ENCODE measurements at places on chromosomes 7 and 10.

DNA sequence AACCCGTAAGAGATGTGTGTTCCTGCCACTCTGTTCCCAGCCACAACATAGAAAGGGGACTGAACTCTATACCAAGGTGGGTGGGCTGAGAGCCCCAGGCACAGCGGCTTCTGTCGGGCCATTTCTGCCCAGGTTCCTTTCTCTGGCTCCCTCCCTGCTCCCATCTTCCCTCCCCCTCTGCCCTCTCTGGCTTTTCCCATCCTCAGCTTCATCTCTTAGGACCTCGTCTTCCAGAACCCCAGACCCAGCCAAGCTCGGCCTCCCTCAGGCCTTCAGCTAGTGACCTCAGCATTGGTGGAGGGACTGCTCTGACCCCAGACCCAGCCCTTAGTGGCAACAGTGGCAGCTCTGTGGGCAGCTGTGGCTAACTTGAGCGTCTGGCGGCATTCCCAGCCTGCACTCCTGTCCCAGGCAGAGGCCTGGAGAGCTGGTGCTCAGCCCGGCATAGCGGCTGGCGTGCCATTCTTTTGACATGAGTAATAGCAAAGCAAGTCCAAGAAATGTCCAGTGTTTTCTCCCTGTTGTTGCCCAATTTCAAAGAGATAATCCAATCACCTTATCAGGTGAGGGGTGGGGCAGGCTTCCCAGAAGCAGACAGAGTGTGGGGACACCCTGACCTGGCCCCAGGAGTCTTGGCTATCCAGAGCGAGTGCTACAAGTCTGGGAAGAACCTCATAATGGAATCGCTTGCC lies 15.9 kb downstream of the PTPRE start:
- no peak for DNase-seq

DNA sequence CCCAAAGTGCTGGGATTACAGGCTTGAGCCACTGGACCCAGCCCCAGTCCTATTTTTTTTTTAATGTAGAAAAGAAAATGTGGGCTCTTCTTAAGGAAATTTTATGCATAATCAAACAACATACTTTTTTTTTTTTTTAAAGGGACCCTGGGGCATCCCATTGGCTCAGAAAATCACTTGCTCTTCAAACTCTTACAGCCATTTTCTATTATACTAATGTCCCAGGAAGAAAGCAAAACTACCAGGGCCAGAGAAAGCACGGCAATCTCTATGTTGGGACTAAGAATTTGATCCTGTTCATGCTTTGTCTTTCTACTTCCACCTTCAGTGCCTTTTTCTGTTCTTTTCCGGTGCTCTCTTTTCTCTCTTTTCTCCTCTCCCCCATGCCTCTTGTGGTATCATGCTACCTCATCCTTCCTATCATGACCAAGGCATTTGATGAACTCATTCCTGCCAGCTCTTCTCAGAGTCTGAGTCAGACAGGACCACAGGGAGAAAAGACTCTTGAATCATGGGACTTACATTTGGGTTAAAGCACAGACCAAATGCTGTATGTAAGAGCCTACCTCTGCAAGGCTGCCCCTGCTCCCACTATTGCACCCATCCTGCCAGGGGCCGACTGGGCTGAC lies 76.4 kb upstream of the CCNY start:
- peak; percentile 48 for DNase-seq

DNA sequence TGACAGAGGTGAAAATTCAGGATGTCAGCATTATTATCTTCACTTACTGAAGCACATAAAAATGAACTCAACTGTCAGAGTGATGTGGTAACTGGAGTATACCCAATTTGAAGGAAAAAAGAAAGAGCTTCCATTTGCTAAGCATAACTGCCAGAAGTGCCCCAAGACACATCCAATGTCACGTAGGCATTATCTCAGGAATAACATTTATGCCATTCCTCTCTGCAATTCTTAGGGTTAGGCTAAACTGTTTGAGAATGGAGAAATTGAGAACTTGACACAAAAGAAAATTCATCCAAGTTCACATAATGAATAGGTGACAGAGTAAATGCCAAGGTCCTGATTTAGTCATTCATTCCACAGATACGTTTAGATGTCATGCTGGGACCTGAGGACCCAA lies 148.6 kb downstream of the GRM3 start:
- DNase-seq, result no peak

DNA sequence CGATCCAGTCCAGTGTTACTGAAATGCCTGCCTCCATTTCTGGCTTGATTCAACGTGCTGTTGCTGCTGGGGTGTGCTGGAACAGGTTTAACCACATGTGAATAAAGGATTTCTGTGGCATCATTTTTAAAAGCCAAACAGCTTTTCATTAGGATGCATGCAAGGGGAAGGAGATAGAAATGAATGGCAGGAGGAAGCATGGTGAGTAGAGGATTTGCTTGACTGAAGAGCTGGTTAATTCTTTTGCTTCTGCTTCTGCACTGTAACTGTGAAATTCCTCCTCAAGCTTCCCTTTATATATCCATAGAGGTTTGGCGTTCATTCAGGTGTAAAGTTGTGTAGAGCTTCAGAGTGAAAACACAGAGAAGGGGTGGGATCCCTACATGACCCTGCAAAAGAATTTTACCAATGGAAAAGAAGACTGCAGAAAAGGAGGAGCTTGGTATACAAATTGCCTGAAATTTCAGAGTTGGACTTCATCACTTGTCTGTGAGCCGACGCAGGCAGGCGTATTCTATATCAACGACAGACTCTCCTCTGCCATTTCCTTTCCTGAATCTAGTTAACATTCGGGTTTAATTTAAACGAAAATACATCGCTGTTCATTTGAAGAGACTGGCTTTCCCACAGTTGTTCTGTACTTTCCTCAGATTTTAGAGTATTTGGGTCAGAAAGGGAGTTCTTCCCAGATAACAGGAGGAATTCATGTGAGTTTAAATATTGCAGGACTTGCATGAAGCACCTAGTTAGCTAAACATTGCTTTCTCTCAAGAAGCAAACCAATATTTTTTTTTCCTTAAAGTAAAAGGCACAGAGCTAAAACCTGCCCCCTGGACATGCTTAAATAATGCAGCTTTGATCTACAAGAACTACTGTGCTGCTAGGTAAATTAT lies at the start of gene SOSTDC1:
TSS of gene SOSTDC1 (minus strand) at position 270 of the 893 bp plus-strand sequence. CDS start at position 200, 70 bp downstream.
- DNase-seq, result no peak

DNA sequence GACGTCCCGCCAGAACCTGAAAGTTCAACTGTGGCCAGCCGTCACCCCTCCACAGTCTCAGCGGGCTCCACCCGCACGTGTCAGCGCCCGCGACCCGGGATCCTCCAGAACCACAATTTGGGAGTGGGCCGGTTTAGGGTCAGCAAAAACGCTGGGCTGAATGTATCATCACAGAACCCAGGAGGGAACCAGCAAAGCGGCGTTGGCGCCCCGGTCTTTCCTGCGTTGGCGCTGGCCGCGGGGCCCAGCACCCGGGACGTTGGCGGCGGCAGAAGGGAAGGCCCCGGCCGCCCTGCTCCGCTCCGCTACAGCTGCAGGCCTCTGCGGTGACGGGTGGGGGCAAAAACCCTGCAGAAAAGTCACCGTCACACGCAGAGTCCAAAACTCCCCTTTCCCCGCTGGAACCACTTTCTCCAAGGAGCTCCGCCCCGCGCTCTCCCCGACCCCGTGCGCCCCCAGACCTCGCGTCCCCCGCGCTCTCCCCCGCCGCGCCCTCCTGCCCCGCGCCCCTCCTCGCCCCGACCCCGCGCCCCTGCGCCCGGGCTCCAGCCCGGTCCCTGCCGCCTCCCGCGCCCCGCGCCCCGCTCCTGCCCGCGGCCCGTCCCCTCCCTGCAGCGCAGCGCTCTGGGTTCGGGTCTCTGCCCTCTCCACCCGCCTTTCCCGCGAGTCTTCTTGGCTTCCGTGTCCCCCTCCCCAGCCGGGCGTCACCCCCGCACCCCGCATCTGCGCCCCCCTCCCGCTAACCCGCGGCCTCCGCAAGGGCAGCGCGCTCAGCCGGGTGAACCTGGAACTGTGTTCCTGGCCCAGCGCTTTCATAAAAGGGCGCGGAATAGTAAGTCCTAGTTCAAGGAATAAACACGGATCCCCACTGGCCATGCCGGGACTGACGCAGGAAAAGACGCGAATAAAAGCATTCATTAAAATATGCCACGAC lies 24.0 kb upstream of the RNF32 start:
- DNase-seq, result no peak

DNA sequence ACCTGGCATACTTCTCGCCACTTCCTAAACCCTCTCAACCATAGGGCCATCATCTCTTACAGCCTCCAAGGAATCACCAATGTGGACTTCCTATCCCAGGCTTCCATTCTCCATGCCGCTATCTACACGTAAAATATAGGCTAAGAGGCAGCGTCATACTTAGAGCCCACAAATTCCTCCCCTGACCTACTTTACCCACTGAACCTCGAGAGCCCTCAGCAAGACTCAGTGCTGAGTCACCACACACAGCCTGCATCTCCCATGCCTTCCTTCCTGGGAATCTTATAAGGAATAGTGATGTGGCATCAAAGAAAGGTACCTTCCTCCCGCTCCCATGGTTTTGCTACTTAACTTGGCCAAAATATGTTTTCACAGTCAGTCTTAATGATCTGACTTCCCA lies 435.6 kb upstream of the NFE2L3 start:
- DNase-seq, result no peak

GRCh38 chr10:103395754-103396066 lies 565 bp downstream of the ATP5MK start:
- no peak for DNase-seq

DNA sequence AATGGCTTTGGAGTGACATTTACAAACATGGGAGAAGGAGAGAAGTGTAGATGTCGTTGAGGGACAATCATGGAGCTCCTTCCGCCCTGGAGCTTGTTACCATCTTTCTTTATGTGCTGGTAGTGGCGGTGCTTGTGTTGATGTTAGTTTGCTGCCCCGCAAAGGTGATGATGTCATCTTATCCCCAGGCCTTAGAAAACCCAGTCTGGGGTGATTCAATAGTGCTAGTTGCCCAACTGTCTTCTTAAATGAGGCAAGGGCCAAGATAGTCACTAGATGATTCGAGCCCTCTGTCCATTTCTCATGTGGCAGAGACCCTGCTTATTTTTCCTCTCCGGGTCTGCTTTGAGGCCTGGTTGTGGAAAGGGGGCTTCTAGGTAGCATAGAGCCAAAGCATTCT lies 277.4 kb downstream of the CCSER2 start:
- DNase-seq, result no peak

DNA sequence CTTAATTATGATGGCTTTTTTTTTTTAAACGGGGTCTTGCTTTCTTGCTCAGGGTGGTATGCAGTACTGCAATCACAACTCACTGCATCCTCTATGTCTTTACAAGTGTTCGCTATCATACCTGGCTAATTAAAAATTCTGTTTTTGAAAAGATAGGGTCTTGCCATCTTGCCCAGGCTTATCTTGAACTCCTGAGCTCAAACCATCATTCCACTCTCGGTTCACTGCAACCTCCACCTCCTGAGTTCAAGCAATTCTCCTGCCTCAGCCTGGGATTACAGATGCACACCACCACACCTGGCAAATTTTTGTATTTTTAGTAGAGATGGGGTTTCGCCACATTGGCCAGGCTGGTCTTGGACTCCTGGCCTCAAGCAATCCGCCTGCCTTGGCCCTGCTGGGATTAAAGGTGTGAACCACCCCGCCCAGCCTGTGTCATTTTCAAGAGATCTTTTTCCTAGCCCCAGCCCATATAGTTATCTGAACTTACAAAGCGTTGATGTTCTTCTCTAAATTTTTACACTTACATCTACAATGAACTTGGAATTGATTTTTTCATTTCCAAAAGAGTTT lies 6.0 kb downstream of the HNRNPF start:
- DNase-seq, result no peak

- DNase-seq, result no peak
Observed at GRCh38 chr10:125482637-125483036, 200.3 kb downstream of the TEX36 start.

- DNase-seq, result no peak
Observed at GRCh38 chr7:151085329-151085690, 965 bp upstream of the AGAP3 start.

GRCh38 chr10:79928028-79928583 lies 20.8 kb downstream of the SFTPD start:
- DNase-seq, result no peak

- no peak for DNase-seq
Observed at GRCh38 chr10:24119896-24120295, 89.0 kb upstream of the KIAA1217 start.

DNA sequence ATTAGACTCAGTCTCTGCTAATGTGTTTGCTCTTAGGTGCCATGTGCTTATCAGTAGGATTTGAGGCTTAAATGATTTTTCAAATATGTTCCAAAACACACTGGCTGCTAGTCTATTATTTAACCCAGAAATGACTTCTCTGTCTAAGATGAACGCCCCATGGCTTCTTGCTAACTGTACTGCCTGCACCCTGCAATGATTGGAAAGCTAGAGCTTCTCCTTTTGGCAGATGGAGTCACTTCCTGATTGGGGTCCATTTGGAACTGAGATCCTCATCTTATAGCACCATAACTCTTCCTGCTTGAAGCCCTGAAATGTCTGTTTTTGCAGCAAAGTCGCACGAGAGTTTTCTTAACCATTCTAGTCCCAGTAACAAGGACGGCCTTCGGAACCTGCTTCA lies 186.5 kb upstream of the ADO start:
- DNase-seq, result no peak
